ENCODE measurements at places on chromosomes 13 and 19.

GRCh38 chr13:101639711-101640110 is 187.2 kb downstream of the ITGBL1 start:
- no peak for DNase-seq

- DNase-seq, result no peak
Observed at GRCh38 chr19:7527516-7528191, 5.2 kb downstream of the MCOLN1 start.

GRCh38 chr19:32819419-32820400 is 49.9 kb downstream of the SLC7A9 start:
- no peak for DNase-seq

DNA sequence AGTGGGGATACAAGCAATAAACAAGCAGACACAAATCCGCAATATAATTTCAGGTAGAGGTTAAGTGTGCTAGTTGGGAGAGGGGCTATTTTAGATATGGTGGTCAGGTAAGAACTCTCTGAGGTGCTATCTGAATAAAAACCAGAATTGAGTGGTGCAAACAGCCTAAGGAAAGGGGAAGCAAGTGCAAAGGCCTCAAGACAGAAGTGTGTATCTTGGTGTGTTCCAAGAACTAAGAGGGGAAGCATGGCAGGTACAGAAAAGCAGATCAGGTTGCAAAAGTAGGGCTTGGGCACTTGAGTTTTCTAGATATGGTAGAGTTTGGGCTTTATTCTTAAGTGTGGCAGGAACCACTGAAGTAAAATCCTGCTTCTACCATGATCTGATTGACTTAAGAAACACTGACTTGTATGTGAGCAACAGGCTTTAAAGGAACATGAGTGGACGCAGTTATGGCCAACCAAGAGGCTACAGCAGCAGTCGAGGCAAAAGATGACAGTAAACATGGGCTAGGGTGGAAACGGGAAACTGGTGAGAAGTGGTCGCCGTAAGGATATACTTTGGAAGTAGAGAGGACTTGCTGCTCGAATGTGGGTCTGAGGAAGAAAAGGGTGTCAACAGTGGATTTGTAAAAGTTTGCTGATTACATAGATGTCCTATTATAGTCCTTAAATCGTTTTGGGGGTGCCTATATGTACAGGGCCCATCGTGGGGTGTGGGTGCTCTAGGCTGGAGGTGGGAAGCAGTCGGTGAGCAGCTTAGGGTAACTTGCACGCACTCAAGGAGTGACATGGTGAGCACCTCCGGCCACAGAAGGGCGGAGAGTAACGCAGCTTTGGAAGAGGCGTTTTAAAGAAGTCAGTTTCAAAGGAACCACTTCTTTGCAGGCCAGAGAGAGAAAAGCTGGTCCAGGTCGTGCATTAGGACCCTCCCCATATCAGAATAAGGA is 677 bp downstream of the TGDS start:
- peak; percentile 17 for DNase-seq

- no peak for DNase-seq
Observed at GRCh38 chr19:48186541-48186991, 16.1 kb downstream of the ZSWIM9 start.

DNA sequence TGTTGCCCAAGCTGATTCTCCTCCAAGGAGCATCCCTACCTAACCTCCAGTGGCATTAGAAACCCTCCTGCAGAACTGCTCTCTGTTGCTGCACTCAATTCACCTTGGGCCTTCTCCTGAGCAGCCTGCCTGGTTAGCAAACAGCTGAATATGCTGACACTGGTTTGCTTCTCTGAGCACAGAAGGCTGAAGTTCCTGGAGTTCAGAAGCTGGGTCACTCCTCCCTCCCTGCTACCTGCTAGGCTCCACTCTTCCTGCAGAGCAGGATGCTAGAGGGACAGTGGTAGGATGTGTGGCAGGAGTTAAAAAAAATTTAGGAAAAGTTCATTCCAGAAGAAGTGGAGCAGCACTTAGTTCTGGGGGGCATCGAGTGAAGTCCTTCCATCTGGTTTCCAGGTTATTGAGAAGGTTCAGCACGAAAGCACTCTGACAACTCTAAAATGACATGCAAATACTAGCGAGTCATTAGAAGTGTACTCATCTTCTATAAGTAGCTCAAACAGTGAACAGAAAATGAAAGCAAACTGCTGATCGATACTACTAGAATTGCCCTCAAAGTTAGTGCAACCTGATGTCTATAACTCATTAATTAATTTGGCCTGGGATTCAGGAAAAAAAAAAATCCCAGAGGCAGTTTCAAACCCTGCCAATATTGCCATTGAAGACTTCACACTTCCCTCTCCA is 293.7 kb downstream of the POU4F1 start:
- no peak for DNase-seq

DNA sequence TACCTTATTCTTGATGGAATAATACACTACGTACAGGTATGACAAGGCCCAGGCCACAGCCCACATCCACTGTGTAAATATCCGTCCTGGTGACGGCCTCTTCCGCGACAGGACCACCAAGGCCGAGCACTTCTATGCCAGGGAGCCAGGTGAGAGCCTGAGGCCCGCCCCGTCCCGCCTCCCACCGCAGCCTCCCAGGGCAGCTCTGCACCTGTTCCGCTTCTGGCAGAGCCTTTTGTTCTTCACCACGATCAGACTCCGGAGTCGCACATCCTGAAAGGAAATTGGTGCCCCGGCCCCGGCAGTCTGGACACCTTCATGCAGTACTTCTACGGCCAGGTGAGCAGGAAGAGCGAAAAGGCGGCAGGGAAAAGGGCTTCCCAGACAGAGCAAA is 10.6 kb upstream of the ZNF358 start:
- DNase-seq, result no peak

GRCh38 chr19:39407410-39407659 is 688 bp downstream of the ZFP36 start:
- DNase-seq, result no peak

GRCh38 chr13:20512042-20512683 is 13.5 kb downstream of the CRYL1 start:
- DNase-seq, result no peak

- no peak for DNase-seq
Observed at GRCh38 chr13:70932511-70932910, 824.3 kb upstream of the KLHL1 start.

DNA sequence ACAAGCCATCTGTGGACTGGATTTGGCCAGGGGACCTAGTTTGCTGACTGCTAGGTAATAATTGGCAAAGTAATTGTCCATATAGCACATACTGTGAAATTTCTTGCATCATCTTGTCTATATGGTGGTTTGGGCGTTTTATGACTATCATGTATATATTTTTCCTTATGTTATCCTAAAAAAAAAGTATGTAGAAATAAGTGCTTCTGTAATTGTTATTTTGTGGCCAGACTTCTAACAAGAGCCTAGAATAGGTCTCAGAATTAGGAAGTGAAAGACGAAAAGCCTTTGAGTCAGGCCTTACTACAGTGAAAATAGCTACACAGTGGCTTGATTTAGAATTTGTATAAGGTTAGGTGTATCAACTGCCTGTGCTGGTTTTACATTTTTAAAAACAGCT is 4.2 kb downstream of the FNDC3A start:
- DNase-seq, result no peak
